ENCODE measurements at places on chromosomes 1 and 21.

DNA sequence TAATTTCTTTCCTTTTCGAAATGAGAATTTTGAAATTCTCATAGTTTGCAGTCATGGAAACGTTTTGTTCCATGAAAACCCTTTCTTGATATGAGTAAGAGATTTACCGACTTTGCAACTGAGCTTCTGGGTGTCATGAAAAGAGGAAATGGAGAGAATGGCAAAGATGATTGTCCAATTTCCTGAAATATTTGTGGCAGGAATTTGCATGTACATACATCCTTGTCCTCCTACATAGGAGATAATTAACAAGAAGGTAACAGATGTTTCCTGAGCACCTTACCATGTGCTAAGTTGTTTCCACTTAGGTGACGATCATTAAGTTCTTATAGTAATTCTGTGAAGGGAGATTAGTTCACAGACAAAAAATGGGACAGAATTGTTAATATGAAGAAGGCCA is 170.7 kb downstream of the NEGR1 start:
- no peak overlapping the region for H3K27ac ChIP-seq
- no peak overlapping the region for H3K4me3 ChIP-seq
- H3K4me1 ChIP-seq = no peaks in the 10 kb centered on the region
- H3K27me3 ChIP-seq = no peaks in the 10 kb centered on the region
- no peak for DNase-seq

DNA sequence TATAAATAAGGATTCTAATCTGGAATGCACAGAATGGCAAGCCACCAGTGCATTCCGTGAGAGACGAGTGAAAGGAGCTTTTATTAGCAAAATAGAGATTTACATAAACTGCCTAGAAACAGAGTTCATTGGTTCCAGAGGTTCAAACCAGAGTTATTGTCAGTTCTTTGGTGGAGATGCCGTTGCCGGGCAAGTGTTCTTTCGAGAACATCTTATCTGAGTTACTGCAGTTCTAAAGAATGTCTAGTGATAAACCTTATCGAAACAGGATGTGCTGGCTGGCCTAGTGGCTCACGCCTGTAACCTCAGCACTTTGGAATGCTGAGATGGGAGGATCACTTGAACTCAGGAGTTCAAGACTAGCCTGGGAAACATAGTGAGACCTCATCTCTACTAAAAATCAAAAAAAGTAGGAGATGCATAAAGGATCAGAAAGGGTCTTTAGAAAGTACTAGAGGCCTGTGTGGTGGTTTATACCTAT is 19.9 kb upstream of the EVI5 start:
- H3K4me3 ChIP-seq = no peak overlapping the region
- no peak overlapping the region for H3K27ac ChIP-seq
- no peaks in the 10 kb centered on the region for H3K4me1 ChIP-seq
- no peaks in the 10 kb centered on the region for H3K36me3 ChIP-seq
- no peak for DNase-seq
- no peaks in the 10 kb centered on the region for H3K27me3 ChIP-seq

DNA sequence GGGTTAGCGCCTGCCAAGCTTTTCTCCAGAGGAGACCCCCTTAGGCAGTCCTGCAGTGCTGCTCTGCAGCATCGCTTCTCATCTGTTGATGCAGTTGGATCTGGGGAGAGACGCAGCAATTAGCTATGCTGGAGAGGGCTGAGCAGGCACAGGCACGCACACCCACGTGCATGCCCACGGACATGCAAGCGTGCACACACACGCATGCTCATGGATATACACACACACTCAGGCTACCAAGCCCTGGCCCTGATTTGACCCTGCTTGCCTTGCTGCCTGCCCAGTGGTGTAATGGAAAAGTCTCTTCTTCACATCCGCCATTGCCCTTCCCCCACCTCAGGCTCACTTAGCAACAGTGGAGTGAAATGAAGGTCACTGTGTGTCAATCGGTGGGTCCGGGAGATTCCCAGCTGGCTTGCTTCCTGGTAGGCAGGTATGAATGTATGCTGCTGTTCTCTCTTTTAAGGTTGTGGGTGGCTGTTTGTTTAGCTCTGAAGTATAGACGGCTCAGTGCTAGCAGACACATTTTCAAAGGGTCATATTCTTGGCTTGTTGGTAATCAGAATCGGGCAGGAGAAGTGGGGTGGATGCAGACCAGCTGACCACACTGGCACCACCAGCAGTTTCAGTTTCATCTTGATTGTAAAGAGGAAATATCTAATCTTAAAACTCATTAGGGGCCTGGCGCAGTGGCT is 9.5 kb downstream of the ATP1B1 start:
- H3K4me1 ChIP-seq = peaks cover 89% of the 10 kb centered on the region
- DNase-seq = peak; percentile 10
- no peaks in the 10 kb centered on the region for H3K36me3 ChIP-seq
- H3K4me3 ChIP-seq = peak overlapping the region; percentile 46

GRCh38 chr1:3525551-3526482 is 71.4 kb downstream of the ARHGEF16 start:
- no peak overlapping the region for H3K4me3 ChIP-seq
- H3K27me3 ChIP-seq = no peaks in the 10 kb centered on the region
- H3K4me1 ChIP-seq = peaks cover 19% of the 10 kb centered on the region
- no peak overlapping the region for H3K27ac ChIP-seq
- H3K36me3 ChIP-seq = no peaks in the 10 kb centered on the region
- DNase-seq = no peak

GRCh38 chr1:43047135-43047534 is 88.5 kb upstream of the SLC2A1 start:
- no peak overlapping the region for H3K4me3 ChIP-seq
- H3K4me1 ChIP-seq = peaks cover 36% of the 10 kb centered on the region
- no peak for DNase-seq
- no peaks in the 10 kb centered on the region for H3K27me3 ChIP-seq

GRCh38 chr1:66542811-66543767 is 9.1 kb downstream of the SGIP1 start:
- peaks cover 6% of the 10 kb centered on the region for H3K4me1 ChIP-seq
- no peaks in the 10 kb centered on the region for H3K36me3 ChIP-seq
- no peak overlapping the region for H3K4me3 ChIP-seq
- H3K27me3 ChIP-seq = no peaks in the 10 kb centered on the region
- no peak for DNase-seq

DNA sequence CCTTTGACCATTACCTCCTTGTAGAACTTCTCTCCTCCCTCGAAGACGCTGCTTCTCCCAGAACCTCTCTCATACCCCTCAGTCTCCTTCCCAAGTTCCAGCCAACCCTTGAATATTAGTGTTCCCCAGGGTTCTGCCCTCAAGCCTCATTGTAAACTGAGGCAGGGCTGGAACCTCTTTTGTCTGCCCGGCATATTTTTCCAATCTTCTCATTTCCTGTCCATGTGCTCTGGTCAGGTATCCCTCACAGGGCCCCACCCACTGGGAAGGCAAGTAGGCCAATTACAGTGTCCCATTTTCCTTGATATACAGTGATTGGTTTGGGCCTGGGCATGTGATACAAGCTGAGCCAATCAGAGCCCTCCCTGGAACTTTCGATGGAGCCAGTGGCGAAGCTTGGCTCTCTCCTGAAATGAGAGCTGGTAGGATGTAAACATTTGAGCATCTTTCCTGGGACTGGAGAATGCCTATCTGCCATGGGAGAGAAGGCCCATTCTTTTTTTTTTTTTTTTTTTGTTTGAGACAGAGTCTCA is 57.1 kb upstream of the ID3 start:
- no peak overlapping the region for H3K27ac ChIP-seq
- DNase-seq = no peak
- peaks cover 16% of the 10 kb centered on the region for H3K4me1 ChIP-seq

- DNase-seq = no peak
- H3K4me1 ChIP-seq = no peaks in the 10 kb centered on the region
- H3K36me3 ChIP-seq = no peaks in the 10 kb centered on the region
- no peaks in the 10 kb centered on the region for H3K27me3 ChIP-seq
- no peak overlapping the region for H3K27ac ChIP-seq
Observed at GRCh38 chr1:172230526-172230925, 190.0 kb upstream of the C1orf105 start.

DNA sequence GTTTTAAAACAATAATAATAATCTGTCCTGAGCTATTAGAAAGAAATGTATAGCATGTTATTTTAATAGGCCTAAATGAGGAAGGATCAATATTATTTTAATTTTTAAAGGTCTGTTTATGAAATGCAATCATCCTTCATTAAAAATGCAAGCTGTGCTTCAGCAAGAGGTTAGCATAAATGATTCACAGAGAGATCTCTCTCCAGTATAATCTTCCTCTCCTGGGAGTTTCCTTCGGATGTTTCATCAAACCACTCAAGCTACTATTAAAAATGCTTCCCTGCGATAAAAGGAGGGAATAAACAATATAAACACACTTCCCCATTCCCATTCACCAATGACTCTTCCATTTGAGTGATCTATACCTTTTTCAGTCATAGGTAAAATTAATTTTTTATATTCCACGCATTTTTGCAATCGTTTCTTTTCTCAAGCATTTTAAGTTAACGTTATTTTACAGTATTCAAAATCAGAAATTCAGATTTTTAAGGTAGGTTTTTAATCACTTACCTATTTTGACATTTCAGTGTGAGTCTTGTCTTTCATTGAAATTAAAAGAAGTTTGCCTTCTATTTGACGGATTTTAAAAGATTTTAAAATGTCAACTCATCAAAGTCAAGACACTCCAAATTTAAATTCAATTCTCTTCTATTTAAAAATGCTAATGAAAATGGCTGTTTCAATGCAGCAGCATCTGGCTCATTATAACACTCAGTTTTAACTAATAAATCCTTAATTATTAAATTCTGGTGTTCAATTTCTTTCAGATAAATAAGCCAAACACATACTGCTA is 64.3 kb downstream of the RERE start:
- H3K4me3 ChIP-seq = no peak overlapping the region
- DNase-seq = no peak
- no peaks in the 10 kb centered on the region for H3K27me3 ChIP-seq
- no peaks in the 10 kb centered on the region for H3K36me3 ChIP-seq

GRCh38 chr21:45852886-45853400 is 128.6 kb upstream of the COL6A1 start:
- H3K36me3 ChIP-seq = no peaks in the 10 kb centered on the region
- no peak overlapping the region for H3K4me3 ChIP-seq
- H3K4me1 ChIP-seq = no peaks in the 10 kb centered on the region
- no peak overlapping the region for H3K27ac ChIP-seq

GRCh38 chr1:24964811-24965570 is 34.9 kb upstream of the RUNX3 start:
- peaks cover 3% of the 10 kb centered on the region for H3K4me1 ChIP-seq
- no peak overlapping the region for H3K4me3 ChIP-seq
- no peaks in the 10 kb centered on the region for H3K27me3 ChIP-seq
- no peak for DNase-seq
- no peaks in the 10 kb centered on the region for H3K36me3 ChIP-seq

DNA sequence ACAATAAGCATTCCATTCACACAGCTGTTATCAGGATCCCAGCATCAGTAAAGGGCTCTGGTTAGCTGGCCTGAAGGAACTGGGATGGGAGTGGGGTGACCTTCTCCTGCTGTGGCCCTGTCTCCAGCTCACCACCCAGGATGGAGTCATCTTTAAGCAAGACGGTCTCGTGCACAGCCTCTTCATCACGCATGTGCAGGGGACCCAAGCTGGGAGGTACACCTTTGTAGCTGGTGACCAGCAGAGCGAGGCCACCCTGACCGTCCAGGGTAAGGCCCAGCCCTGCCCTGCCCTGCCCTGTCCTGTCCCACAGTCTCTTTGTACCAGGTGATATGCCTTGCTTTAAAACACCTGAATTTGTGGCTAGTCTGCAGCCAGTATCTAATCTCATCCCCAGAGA is 24.3 kb downstream of the IGFN1 start:
- DNase-seq = no peak
- H3K27ac ChIP-seq = no peak overlapping the region

- no peak overlapping the region for H3K27ac ChIP-seq
- DNase-seq = no peak
- no peaks in the 10 kb centered on the region for H3K27me3 ChIP-seq
- no peak overlapping the region for H3K4me3 ChIP-seq
Observed at GRCh38 chr1:150409504-150410362, 45.8 kb downstream of the RPRD2 start.
